ENCODE measurements at places on chromosomes 13 and 19.

DNA sequence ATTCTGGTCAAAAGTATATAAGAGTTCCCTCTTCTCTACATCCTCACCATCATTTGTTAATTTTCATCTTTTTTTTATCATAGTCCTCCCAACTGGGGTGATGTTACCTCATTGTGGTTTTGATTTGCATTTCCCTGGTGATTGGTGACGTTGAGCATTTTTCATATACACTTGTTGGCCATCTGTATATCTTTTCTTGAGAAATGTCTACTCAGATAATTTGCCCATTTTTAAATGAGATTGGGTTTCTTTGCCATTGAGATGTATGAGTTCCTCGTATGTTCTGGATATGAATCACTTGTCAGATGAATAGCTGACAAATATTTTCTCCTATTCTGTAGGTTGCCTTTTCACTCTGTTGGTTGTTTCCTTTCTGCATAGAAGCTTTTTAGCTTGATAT, 2.4 kb downstream of the CD33 start:
- DNase-seq: no peak

GRCh38 chr13:67343777-67344176, 113.6 kb upstream of the PCDH9 start:
- DNase-seq: no peak

GRCh38 chr13:27001705-27002104, 169.9 kb downstream of the USP12 start:
- peak; percentile 83 for DNase-seq

DNA sequence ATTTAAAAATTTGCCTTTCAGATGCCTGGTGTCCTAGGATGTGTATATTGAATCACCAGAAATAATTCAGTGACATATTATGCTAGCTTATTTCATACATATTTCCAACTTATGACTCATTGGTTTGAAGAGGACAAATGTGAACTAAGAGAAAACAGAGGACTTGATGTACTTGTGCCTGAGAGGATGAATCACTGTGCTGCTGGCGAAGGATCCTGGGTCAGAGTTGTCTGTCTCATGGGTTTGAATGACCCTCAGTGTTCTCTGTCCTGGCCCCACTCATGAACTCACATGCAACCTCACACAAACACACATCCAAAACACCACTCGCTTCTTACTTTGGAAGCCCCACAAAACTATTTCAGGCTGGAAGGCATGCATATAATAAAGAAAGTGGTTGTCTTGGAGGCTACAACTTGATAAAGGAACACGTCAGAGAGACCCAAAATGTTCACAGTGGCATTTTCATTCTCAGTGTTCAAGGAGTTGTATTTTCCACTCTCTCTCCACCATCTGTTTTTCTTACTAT, 129.0 kb upstream of the SPRY2 start:
- no peak for DNase-seq

- DNase-seq: no peak
Observed at GRCh38 chr19:56441206-56441792, 35.8 kb downstream of the ZNF667 start.

DNA sequence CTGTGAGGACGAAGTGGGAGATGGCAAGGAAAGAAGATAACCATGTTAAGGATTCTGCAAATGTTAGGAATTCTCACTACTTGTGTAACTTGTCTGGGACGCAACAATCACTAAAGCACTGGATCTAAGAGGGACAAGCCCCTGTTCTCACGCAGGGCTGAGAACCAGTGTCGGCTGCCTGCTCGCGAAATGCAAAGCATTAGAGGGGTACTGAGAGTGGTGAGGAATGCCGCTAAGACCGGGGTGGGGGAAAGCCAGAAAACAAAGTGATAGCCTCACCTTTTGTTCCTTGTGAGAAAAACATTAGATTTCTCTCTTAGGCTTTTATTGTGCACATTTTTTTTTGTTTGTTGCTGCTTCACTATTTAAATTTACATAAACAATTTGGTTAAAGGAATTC, 241.9 kb downstream of the ABCC4 start:
- DNase-seq: no peak

- DNase-seq: no peak
Observed at GRCh38 chr19:6687114-6687513, 17.2 kb upstream of the TNFSF14 start.

DNA sequence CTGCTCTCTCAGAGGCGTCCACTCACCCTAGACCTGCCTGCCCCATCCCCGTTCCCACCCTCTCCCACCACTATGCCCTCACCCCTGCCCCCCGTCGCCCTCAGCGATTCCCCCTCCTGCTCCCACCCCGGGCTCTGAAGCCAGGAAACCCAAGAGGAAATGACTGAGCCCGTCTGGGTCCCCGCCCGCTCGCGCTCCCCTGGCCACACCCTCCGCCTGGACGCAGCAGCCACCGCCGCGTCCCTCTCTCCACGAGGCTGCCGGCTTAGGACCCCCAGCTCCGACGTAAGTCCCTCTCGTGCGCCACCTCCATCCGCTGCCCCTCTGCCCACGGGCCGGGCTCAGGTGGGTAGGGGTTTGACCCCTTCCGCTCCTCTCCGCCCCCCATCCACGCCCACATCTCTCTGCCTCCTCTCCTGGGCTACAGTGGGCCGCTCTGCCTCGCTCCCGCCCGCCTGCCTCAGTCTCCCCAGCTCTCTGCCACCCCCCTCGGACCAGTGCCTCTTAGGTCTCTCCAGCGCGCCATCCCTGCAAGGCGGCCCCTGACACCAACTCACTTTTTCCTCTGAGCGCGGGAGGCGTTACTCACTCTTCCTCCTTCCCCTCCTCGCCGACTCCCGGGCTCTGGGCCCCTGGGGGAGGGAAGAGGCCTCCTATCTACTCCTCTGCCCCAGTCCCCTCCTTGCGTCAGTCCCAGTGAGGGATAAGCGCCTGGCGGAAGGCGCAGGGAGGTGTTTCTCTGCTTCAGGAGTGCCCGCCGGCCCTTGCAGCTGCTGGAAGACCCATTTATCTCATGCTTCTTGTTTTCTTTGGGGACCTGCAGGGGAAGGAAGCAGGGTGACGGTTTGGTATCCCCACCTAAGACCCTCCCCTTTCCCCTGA, at the start of gene FXYD5:
TSS of gene FXYD5 (plus strand) at position 211 of the 882 bp plus-strand sequence. CDS start 816 bp downstream, outside the sequence.
- no peak for DNase-seq

DNA sequence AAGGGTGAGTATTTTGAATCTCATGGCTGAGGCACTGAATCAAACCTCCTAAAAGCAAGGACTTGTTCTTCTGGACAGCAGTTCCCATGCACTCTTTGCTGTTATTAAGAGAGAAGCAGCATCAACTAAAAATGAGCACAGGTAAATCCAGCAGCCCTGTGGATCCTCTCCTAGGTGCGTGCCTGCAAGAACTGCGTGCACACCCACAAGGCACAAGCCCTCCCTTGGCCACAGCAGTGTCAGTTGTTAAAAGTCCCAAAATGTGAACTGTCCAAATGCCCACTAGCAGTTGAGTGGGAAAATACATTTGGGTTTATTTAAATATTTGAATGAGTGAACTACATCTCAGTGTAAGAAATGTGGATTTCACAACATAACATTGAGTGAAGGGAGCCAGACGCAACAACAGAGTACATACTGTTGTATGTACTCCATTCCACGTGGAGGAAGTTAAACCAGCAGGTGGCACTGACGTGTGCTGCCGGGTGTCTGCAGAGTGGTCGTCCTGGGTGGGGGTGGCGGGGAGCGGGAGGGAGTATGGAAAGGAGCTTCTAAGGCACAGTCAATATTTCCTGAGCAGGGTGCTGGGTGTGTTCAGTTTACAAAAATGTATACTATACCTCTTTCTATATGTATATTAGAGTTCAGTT, 266.4 kb downstream of the NALCN start:
- peak; percentile 59 for DNase-seq

DNA sequence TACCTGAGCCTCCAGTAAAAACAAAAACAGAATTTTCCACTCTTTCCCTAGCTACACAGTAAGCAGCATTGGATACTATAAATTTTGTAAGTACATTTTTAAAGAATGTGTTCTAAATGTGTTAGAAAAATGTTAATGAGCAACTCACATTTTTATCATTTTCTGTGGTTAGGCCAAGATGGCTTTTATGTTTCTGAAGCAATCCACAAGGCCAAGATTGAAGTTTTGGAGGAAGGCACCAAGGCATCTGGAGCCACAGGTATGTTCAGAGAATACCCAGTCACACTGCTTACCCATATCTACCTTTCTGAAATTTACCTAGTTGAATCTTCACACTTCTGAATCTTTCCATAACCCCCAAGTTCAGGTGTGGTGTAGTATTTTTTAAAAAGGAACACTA, 21.6 kb downstream of the SERPINE3 start:
- no peak for DNase-seq

GRCh38 chr19:42422901-42423461, 4.2 kb downstream of the LIPE start:
- peak; percentile 33 for DNase-seq

- no peak for DNase-seq
Observed at GRCh38 chr19:19040417-19040816, 7.0 kb downstream of the ARMC6 start.

DNA sequence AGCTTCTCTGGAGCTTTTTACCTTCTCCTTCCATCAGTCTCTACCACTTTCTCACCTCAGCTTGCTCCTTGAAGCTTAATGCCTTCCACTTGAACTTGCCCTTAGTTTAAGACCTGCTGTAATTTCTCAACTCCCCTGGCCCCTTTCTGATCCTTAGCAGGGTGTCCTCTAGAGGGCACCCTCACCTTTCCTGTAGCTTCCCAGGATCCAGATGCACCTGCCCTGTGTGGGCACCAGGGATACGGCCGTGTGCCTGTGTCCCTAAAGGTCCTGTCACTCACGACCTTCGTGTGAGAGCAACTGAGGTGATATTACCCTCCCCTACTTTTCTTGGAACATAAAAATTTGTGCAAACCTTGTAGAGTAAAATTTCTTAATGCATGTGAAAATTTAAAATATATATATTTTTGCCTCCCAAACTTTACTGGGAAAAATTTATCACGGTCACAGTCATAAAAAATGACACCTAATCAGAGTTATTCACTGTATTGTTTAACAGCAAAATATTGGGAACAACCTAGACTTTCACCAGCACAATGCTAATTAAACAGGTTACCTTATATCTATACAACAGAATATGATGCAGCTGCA, 46.4 kb downstream of the PSG3 start:
- peak; percentile 57 for DNase-seq

- DNase-seq: no peak
Observed at GRCh38 chr19:50977626-50978025, 6.1 kb downstream of the KLK7 start.

- no peak for DNase-seq
Observed at GRCh38 chr13:29564818-29565217, 30.7 kb downstream of the SLC7A1 start.

GRCh38 chr13:94243551-94243950, 235.9 kb downstream of the DCT start:
- no peak for DNase-seq

GRCh38 chr13:96398486-96398885, 308.6 kb downstream of the HS6ST3 start:
- DNase-seq: no peak

- no peak for DNase-seq
Observed at GRCh38 chr13:24916464-24916863, 152.5 kb downstream of the RNF17 start.

- DNase-seq: no peak
Observed at GRCh38 chr13:49369866-49370265, 74.0 kb downstream of the CAB39L start.

DNA sequence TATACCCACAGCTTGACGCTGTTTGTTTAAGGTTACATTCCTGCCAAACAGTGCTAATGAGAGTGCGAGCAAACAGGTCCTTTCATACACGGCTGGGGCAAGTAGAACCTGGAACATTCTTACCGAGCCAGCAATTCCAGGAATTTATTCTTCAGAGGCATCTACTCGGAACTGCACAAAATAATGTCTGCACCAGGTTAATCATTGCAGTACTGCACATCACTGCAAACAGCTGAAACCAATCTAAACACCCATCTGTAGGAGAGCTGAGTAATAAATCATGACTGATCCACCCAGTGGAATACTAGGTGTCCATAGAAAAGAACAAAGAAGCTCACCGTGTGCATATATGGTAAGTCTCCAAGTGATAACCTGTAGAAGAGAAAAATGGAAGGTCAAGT, 1.2 kb upstream of the ZNF579 start:
- DNase-seq: peak; percentile 5

DNA sequence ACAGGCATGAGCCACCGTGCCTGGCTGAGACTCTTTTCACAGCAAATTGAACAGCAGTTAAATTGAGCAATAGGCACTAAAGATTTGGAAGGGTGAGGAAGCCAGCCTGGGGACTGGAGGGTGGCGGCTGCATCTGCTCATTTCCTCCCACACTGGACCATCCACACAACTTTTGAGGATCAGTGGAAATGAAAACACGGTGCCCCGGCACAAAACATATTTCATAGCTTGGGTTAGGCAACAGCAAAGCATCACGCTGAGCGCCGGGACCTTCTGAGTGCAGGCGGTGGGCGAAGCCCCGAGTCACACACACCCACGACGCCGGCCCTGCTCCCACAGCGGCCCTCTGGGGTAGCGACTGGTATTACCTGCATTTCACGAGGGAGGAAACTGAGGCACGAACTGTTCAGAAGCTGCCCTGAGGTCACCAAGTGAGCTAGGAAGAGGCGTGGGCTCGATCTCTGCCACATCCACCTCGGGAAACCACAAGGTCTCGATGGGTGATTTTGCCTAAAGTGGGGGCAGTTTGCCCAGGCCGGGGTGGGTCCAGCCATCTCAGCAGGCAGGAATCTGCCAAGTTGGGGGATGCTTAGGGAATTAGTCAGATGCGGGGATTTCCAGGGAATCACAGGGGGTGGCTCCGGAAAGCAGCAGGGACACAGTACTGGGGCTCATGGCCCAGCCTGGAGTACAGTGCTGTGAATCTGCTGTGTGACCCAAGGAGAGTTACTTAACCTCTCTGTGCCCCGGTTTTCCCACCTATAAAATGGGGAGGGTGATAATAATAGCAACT, 3.5 kb upstream of the SBNO2 start:
- no peak for DNase-seq

DNA sequence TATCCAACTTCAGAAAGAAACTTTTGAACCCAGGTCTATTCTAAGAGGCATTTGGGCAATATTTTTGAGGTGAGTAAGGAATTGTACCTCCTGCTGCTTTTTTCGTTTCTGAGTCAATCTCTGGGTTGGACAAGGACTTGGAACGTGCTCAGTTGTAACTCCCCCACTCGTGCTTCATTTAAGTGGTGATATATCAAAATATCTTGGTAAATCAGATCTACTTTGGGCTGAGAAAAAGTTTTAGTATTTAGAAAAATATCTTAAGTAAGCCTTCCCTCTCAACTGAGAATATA, 728.9 kb downstream of the EFNB2 start:
- DNase-seq: no peak

DNA sequence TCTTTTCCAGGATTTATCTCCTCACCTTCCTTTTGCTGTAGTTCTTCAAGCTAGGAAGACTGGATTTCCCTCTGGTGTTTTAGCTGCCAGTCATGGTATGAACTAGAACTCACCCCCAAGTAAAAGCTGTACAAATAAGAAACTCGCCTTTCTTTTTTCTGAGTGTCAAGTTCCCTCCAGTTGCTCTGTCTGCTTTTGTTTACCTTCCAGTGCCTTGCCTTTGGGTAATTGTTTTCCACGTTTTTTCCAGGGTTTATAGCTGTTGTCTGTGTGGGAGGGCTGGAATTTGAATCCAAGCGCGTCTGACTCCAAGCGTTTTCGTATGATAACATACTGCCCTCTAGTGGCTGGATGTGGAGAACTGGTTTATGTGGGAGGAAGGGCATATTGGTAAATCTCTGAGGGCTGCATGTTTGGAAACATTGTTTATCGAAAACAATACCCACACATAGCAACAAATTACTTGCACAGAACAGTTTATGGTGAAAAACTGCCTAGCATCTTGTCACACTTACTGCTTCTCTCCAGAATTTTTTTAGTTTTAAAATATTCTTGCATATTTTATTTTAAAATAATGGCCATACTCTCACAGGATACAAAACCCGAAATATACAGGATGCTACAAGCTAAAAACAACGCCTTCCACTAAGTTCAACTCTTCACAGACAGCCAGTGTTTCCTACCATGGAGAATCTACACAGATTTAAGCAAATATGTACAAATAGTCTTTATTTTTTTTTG, 19.2 kb downstream of the RCN3 start:
- DNase-seq: peak; percentile 84
